ENCODE measurements at places on chromosomes 6 and 20.
A peak's percentile ranks its signal among the peaks of the same experiment; 100 is the strongest.

- no peak for DNase-seq
These were observed 23.5 kb downstream of the KIAA0408 start for GRCh38 chr6:127435626-127436220.

GRCh38 chr20:13221313-13221672 is 219 bp downstream of the ISM1 start:
- no peak for DNase-seq

- no peak for DNase-seq
These were observed 7.9 kb upstream of the TAGAP start for GRCh38 chr6:159052720-159053119.

- no peak for DNase-seq
These were observed 29.1 kb upstream of the STX16 start for GRCh38 chr20:58621906-58622548.

GRCh38 chr20:47042464-47042863 is 147.8 kb downstream of the EYA2 start:
- DNase-seq: no peak

GRCh38 chr6:13292774-13293173 is 35.6 kb downstream of the TBC1D7 start:
- no peak for DNase-seq

GRCh38 chr6:155143578-155144106 is 120.2 kb upstream of the CLDN20 start:
- DNase-seq: no peak

DNA sequence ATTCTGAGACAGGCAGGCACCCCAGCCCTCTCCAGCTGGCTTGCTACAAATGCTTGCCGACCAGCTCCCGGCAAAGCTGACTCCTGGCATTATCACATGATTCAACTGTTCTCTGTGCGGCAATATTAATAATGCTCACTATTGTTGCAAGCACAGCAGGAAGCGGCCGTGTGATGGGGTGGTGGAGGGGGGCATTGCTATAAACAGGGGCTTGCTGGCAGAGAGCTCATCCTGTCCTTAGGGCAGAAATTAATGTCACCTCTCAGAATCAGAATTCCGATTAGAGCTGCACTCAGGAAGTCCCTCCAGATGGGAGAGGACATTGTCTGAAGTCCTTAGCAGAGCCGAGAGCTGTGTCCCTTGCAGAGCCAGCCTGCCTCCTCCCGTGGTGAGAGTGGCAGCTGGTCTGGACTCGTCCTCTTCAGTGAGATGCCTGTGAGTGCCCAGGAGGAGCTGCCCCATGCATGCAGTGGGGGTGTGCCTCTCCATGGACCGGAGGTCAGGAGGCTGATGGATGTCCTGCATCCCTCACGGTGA is 162.5 kb downstream of the CDH4 start:
- no peak for DNase-seq

DNA sequence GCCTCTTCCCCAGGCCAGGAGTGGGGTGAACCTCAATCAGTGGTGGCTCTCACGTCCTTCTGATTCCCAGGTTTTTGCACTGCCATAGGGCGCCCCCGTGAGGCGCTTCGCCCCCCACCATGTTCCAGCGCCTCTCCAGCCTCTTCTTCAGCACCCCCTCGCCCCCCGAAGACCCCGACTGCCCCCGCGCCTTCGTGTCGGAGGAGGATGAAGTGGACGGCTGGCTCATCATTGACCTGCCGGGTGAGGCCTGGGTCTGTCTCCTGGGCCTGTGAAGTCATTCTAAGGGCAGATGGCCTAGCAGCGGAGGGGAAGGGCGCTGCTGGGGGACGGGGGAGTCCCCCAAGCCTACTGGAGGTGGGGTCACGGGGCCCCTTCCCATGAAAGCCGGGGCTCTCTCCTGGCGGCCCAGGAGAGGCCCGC is 4.5 kb downstream of the TP53INP2 start:
- peak; percentile 77 for DNase-seq

GRCh38 chr20:38473367-38473795 is 738 bp downstream of the RALGAPB start:
- DNase-seq: no peak

DNA sequence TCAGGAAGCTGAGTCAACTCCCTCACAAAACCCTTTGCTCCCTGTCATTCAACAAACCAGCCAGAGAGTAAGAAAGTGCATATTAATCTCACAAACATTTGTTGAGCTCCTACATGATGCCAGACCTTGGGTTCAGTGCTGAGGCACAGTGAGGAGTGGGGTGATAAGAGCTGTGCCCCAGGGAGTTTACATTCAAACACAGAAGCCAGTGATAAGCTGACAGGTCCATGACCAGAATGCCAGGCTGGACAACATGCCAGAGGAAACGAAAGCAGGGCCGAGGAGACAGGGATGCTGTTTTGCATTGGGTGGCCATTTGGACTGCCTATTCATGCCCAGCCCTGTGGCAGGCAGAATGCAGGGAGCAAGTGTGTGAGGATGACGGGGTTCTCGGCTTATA is 76.7 kb downstream of the LRFN2 start:
- DNase-seq: no peak

DNA sequence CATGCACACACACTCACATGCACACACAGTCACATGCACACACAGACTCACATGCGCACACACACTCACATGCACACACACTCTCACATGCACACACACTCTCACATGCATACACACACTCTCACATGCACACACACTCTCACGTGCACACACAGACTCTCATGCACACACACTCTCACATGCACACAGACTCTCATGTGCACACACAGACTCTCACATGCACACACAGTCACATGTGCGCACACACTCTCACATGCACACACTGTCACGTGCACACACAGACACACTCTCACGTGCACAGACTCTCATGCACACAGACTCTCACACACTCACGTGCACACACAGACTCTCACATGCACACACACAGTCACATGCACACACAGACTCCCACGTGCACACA is 36.6 kb upstream of the VSX1 start:
- DNase-seq: no peak

GRCh38 chr6:104788400-104788799 is 71.3 kb downstream of the HACE1 start:
- no peak for DNase-seq

DNA sequence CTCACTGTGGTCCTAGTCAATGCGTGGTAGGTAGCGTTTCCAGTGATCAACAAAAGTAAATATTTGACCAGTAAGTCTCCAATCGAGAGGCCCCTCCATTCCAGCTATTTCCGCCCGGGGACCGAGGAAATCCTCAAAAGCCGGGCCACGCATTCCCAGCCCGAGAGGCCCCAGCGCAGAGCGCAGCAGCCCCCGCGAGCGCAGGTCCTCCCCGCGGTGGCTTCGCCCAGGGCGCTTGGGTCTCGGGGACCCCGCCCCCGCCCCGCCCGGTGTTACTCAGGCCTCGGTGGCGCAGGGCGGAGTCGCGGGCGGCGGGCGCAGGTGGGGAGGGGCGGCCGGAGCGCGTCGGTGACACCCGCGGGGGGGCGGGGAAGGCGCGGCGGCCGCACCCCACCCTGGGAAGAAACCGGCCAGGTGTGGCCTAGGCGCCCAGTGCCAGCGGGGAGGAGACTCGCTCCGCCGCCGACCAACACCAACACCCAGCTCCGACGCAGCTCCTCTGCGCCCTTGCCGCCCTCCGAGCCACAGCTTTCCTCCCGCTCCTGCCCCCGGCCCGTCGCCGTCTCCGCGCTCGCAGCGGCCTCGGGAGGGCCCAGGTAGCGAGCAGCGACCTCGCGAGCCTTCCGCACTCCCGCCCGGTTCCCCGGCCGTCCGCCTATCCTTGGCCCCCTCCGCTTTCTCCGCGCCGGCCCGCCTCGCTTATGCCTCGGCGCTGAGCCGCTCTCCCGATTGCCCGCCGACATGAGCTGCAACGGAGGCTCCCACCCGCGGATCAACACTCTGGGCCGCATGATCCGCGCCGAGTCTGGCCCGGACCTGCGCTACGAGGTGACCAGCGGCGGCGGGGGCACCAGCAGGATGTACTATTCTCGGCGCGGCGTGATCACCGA is at the start of gene DSP:
Gene DSP, plus strand, starts transcription at position 497 of the 890 bp plus-strand sequence. Its CDS starts 245 bp downstream, at position 742.
- DNase-seq: peak; percentile 18

DNA sequence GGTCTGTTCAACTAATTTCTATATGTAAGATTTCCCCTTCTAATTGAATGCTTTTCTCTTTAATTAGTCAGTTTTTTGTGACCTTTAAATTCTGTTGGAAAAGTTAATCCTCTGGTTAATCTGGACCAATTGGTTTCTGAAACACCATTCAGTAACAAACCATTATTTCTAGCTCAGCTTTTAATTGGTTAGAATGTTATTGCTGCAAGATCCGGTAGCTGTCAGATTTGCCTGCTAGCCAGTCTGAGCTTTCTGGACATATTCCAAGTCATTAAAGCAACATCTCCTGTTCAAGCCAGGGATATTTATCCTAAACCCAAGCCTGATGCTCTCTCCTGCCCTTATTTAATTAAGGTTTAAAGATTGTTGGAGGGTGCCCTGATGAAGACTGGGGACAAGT is 55.1 kb upstream of the FBXL4 start:
- no peak for DNase-seq

DNA sequence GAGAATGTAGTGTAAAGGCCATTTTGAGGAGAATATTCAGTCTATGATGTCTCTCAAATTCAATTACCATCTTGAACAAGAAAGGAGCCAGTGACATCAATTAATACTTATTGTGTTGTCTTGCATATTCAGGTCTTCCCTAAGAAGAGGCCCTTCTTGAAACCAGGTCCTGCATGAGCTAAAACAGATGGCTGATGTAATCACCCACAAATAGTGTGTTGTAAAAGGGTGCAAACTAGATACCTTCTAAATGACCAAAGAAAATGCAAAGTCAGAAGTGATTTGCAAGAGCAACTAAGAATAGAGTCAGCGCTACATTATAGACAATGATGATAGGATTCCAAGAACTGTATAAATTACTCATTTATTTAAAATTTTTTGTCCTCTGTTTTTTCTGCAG is 97.0 kb downstream of the BTBD3 start:
- DNase-seq: no peak

Measured in memory B cell (primary cell).